Stimulated activated CD4-positive, alpha-beta T cell treated with anti-CD3 and anti-CD28 coated beads, TNF-alpha, amount 100 ng/mL, for 4 hours (primary cell): ENCODE measurements at places on chromosomes 16 and 17.

- no peak for DNase-seq
Measured at GRCh38 chr16:5557966-5558365, 460.4 kb upstream of the EEF2KMT start.

DNA sequence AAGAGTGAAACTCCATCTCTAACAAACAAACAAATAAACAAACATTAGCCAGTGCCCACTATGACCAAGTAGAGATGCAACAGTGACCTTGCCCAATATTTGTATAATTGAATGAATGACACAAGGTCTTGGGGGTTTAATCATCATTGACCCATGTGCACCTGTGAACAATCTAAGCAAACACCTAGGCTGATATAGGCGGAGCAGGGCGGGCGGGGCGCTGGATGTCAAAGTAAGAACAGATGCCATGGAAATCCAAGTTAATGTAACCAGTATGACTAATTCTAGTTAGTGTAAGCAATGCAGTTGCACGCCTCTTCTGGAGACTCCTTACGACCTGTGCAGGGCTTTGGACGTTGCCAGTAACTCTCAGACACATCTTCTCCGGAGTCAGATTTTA, 17.6 kb downstream of the RCVRN start:
- no peak for DNase-seq

DNA sequence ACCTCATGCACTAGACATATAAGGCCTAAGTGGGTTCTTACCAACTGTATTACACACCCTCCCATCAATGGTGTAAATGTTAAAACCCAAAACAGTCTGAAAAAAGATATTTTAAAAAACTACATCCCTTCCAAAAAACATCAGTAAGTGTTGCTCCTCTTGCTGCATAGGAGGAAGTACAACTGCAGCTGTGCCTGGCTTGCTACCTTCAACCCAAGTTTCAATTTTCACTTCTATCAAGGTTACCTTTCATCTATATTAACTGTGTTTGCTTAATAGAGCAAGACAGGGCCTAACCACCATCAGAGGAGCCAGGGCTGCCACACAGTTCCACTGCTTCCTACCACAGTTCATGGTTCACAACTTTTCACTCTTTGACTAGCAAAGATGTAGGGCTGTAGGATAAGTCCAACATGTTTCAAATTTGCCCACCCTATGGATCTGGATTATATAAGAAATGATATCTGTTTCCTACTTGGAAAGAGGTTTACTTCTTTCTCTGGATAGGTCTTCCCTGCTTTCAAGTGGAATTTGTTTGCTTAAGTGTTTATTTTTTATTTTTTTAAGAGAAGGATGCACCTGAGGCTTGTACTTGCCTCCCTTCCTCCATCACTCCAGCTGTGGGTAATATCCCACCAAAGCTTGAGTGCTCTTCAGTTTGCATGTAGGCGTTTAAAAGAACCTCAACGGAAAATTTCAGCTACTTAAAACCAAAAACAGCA, 56.7 kb downstream of the GRB7 start:
- DNase-seq: no peak

- DNase-seq: peak; percentile 44
Measured at GRCh38 chr17:75260641-75261335, 618 bp downstream of the GGA3 start.

- no peak for DNase-seq
Measured at GRCh38 chr17:79739148-79740062, 8.7 kb downstream of the ENPP7 start.

DNA sequence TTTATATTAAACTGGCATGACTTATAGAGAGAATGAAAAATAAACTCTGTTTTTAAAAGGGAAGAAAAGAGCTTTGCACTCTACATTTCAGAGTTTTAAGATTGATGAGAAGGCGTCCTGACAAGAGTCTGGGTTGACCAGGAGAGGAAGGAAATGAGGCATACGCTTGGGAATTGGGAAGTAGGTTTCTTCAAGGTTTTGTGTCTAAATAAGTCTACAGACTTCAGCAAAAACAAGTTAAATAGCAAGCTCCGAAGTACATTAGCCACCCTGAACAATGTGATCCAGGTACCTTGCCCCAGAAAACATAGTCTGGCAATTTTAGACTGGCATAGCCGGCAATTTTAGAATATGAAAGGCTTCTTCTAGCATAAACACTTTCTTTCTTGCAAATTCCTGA, 28.5 kb upstream of the CCDC182 start:
- no peak for DNase-seq

DNA sequence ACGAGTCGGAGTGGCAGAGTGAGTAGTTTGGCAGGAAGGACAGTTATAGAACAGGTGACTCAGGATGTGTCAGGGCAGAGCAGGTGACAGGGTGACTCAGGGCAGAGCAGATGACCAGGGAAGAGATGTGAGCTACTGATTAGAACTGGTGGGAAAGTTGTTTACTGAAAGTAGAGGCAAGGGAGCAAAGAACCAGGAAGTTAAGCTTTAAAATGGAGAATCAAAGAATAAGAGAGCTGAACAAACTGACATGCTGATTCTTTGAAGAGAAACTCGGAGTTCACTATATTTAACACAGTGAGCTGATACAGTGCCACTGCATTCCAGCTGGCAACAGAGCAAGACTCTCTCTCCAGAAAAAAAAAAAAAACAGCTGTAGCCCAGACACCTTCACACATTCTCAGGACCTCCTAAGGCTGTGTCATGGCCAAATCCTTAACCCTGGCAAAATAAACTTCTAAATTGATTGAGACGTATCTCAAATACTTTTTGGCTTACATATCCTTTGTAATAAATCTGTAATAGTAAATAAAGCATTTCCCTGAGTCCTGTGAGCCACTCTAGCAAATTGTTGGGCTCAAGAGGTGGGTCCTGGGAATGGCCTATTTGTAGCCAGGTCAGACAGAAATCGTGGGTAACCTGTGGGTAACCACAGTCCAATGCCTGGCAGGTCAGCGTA, 12.3 kb upstream of the UBE2I start:
- DNase-seq: no peak

- DNase-seq: no peak
Measured at GRCh38 chr17:13194887-13195286, 177.1 kb upstream of the ELAC2 start.

GRCh38 chr17:57234061-57234738, 22.1 kb upstream of the MSI2 start:
- DNase-seq: no peak

DNA sequence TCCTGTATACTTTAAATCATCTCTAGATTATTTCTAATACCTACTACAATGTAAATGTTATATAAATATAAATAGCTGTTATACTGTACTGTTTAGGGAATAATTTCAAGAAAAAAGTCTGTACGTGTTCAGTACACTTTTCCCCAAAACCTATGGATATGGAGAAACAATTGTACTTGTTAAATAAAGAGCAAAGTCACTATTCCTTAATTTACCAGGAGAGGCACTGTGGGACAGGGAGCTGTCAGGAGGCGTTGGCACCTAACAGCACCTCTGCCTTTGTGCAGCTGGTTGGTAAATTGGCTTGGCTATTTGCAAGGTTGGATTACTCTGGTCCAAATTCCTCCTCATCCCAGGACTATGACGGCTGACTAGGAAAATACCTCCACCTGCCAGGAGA, 28.0 kb downstream of the CRHR1 start:
- no peak for DNase-seq

GRCh38 chr17:27985306-27985705, 57.2 kb upstream of the NLK start:
- no peak for DNase-seq

DNA sequence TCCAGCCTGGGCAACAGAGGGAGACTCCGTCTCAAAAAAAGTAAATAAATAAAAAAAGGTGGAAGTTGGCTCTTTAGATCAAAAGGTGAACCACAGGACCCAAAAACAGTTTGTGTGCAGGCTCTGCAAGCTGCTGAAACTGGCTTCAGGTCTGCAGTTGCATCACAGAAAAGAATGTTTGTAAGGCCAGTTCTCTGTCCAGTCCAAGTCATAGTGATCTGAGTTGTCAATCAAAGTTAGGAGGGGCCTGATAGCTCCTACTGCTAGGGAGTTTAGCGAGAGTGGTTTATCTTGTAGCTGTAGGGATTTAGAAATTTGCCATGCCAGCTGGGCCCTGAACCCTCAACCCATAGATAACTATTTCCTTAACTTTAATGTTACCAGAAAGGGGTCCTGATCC, 101.2 kb upstream of the CACNG5 start:
- DNase-seq: no peak

DNA sequence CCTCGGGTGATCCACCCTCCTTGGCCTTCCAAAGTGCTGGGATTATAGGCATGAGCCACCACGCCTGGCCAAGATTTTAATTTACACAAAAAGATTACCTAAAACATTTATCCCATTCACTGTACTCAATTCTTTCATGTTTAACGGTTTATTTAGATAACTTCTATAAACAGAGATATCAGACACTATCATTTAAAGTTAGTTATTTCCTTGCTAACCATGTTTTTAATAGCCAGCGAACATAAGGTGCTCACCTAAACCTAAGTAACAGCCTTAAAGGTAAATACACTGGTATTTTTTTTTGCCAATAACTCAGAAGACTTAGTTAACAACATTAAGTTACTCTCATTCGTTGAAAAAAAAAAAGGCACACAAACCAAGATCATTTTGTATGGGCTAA, 82.0 kb upstream of the C17orf78 start:
- no peak for DNase-seq

DNA sequence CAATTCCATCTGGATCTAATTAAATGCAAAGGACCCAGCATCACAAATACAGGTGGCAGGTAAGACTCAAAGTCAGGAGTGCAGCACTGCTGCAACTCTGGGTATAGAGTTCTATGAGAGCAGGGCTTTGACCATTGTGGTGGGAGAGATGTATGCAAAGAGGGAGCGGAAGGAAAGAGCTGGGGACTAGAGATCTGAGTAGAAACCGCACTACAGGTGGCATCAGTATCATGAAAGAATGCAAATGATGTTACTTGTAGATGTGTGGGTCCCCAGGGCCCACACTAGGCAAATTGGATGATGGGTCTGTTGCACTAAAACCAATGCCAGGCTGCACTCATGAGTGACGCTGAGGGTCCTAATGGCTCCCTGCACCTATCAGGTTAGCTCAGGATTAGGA, 287.1 kb upstream of the ASIC2 start:
- DNase-seq: no peak

DNA sequence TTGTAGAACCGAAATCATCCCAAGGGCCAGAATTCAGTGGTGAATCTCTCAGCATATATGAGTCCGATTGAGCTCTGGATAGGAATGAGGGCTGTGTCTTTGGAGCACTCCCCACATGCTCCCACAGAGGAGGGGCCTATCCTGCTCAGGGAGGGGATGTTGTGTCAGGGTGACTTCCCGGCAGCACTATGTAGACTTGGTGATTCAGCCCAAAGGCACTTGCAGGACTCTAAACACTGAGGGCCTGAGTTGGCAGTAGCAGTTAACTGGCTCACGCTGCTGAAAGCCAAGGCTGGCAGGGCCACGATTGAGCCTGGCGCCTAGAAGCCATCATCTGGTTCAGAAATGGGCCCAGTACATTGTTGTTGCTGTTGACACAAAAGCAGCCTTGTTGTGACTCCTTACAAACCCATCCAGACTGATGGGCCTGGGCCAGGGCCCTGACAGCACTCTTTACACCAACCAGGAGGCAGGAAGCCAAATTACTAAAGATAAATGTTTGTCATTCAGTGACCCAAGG, 31.9 kb downstream of the NMT1 start:
- no peak for DNase-seq

DNA sequence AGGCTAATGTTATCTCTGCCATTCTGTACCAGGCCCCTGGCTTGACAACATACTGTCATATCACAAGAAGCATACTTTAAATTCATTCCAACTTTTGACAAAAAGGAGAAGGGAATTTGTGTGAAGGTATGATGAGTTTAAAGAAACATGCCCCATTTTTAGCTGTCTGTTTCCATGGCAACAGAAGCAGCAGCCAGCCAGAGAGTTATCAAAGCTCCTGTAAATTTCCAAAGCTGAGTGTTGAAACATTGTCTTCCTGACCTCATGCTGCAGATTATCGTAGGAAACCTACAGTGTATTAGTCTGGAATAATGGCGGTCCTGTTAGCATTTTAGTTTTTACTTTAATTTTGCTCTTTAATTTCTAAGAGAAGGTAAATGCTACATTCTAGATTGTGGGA, 124.9 kb downstream of the MRTFB start:
- no peak for DNase-seq

GRCh38 chr17:50139950-50140885, 10.3 kb upstream of the SAMD14 start:
- peak; percentile 72 for DNase-seq

DNA sequence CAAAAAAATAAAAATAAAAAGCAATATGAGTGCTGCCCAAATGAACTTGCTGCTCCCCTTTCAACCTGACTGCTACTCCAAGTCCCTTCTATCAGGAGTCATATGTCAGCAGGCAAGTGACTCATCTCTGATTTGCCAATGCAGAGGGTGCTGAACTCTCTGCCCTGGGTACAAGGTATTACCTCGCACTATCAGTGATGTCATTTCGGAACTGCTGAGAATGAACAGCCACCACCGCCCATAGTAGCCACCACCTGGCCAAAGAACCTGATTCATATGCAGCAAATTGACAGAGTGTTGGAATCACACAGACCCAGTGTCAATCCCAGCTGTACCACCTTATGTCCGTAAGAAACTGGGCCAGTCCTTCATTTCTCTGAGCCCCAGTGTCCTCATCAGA, 31.2 kb downstream of the LYRM9 start:
- no peak for DNase-seq

DNA sequence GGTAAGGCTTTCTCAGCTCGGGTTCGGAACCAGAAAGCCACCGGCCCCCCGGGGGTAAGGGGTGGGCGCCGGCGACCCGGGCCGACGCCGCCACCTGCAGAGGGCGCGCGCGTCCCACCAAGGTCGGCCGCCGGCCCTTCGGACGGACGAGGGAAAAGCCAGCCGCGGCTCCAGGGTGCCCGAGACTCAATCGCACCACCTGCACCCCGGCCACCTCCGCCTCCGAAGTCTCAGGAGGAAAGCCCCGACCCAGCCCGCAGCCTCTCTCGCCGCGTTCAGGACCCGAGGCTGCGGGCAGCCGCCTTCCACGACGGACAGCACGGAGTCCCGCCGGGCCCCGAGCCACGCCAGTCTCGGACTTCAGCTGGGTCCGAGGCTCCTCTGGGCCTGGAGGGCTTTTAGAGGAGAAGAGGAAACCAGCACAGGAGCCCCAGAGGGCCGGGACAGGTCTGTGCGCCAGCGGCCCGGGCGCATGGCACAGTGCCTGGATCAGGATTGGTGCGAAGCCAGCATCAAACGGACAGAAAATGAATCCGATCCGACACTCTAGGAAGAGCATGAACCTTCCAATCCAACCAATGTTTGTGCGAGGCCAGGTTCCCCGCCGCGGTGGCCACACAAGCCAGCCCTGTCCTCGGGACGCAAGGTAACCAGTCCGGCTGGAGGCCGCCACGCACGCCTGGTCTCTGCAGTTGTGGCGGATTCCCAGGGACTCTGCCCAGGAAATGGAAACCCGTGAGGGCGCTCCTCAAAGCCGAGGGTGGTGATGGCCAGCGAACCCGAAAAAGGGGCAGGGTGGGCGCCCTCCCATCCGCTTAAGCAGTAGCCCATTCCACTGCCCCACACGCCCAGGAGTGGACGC, 6.7 kb downstream of the CBX8 start:
- no peak for DNase-seq

- no peak for DNase-seq
Measured at GRCh38 chr17:21263376-21263775, 10.2 kb upstream of the NATD1 start.

- DNase-seq: no peak
Measured at GRCh38 chr17:67511012-67511411, 133.9 kb downstream of the PITPNC1 start.
